CD4-positive, CD25-positive, alpha-beta regulatory T cell (primary cell): ENCODE measurements at places on chromosomes 3 and 15. TPM values are rescaled to one million over a fixed set of nuclear protein-coding genes. Genes with fewer than 3 reads are reported as not detected.

Gene ISG20
- total RNA-seq: 257 TPM

Gene GPX1
- total RNA-seq: 74.1 TPM

DNA sequence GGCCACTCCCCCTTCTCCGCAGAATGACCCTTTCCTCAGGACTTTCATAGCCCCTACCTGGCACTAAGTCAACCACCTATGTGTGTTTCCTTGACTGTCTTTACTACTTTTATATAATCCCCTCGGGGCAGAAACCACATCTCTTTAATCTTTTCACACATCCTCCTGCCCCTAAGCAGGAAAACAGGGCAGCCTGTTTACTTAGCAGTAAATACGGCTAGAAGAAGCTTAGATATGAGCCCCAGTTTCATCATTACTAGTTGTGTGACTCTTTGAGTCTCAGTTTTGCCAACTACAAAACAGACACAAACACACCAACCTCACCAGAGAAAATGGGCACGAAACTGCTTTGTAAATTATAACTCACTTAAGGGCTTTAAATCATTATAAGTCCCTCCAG lies 98.3 kb downstream of the CYP19A1 start:
- H3K36me3 ChIP-seq: no peaks in the 10 kb centered on the region
- DNase-seq: no peak
- no peaks in the 10 kb centered on the region for H3K4me1 ChIP-seq

- H3K27ac ChIP-seq: no peak overlapping the region
- DNase-seq: no peak
- no peak overlapping the region for H3K4me3 ChIP-seq
- no peaks in the 10 kb centered on the region for H3K4me1 ChIP-seq
- H3K27me3 ChIP-seq: peaks cover 2% of the 10 kb centered on the region
These were observed 408.2 kb upstream of the THBS1 start for GRCh38 chr15:39172380-39173281.

- no peak overlapping the region for H3K27ac ChIP-seq
- H3K36me3 ChIP-seq: no peaks in the 10 kb centered on the region
- peaks cover 7% of the 10 kb centered on the region for H3K4me1 ChIP-seq
- H3K27me3 ChIP-seq: no peaks in the 10 kb centered on the region
- no peak for DNase-seq
These were observed 1.4 kb upstream of the SLC51A start for GRCh38 chr3:196214783-196215441.

GRCh38 chr3:143100451-143100850 lies 19.1 kb upstream of the CHST2 start:
- peaks cover 4% of the 10 kb centered on the region for H3K27me3 ChIP-seq
- no peaks in the 10 kb centered on the region for H3K4me1 ChIP-seq
- H3K36me3 ChIP-seq: no peaks in the 10 kb centered on the region
- DNase-seq: no peak

DNA sequence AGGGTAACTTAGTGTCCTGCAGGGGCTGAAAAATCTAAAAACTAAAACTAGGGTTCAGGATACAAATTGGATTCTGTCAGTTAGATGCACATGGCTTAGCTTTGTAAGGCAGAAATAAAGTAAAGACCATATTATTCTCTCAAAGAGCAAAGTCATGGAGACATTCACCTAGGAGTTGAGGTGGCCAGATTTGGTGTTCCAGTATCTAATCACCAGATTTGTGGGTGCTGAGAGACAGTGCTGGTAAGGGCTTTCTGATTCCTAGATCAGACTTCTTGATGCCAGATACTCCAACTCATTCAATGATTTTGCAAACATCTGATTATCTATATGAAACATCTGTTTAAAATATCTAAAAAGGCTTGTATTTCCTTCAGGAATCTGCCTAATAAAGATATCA lies 28.3 kb upstream of the TBC1D5 start:
- H3K27me3 ChIP-seq: peaks cover 3% of the 10 kb centered on the region
- H3K27ac ChIP-seq: no peak overlapping the region
- DNase-seq: no peak
- no peaks in the 10 kb centered on the region for H3K36me3 ChIP-seq
- H3K4me1 ChIP-seq: no peaks in the 10 kb centered on the region
- no peak overlapping the region for H3K4me3 ChIP-seq
